ENCODE measurements at places on chromosomes 5 and 9. TPM values are rescaled to one million over a fixed set of nuclear protein-coding genes. Genes with fewer than 3 reads are reported as not detected.

Gene FOXD4
- total RNA-seq = 0.19 TPM

Gene PCDHGA7
- not detected for total RNA-seq

Gene CDH9
- total RNA-seq = not detected

Gene FCN1
- not detected for total RNA-seq

Gene PLAC8L1
- 0.30 TPM for total RNA-seq

Gene CCDC152
- 12.2 TPM for total RNA-seq

Gene CARTPT
- total RNA-seq = not detected

Gene FAT2
- not detected for total RNA-seq

Gene UBE2D2
- total RNA-seq = 289 TPM

Gene COMMD10
- 23.0 TPM for total RNA-seq
